ENCODE measurements at places on chromosomes 12 and 14.
A peak's percentile ranks its signal among the peaks of the same experiment; 100 is the strongest.

GRCh38 chr12:6469609-6470374, 685 bp downstream of the VAMP1 start:
- DNase-seq, result no peak

GRCh38 chr12:93089805-93090569, 160.9 kb upstream of the EEA1 start:
- DNase-seq, result no peak

DNA sequence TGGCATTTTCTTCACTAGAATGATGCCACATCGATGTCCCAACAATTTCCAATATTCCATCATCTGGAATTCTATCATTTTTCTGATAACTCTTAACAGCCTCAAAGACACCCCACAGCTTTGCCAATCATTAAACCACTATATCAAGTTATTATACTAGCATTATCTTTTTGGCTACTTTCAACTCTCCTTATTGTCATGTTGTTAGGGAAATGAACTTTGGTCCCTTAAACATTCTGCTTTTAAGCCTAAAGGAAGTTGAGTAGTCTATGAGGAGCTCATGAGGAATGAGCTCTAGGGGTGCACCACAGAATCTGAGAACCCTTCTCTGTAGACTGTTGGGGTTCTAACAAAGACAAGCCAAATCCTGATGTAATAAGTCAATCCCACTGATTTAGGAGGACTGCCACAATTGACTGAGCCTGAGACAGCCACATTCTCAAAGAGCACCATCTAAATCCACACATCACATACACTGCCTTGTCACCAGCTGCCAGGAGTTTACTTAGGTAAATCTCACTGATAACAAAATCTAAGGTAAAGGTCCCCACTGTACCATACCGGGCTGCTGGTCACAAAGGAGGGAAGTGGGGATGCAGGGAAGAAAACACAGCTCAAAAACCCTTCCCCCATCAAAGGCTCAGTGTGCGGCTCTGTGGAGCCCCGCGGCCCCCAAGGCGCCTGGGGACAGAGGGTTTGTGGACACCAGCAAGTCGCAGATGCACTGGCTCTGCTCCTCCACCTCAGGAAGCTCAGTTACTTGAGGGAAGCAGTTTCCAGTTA, 58.2 kb downstream of the SETD3 start:
- no peak for DNase-seq

DNA sequence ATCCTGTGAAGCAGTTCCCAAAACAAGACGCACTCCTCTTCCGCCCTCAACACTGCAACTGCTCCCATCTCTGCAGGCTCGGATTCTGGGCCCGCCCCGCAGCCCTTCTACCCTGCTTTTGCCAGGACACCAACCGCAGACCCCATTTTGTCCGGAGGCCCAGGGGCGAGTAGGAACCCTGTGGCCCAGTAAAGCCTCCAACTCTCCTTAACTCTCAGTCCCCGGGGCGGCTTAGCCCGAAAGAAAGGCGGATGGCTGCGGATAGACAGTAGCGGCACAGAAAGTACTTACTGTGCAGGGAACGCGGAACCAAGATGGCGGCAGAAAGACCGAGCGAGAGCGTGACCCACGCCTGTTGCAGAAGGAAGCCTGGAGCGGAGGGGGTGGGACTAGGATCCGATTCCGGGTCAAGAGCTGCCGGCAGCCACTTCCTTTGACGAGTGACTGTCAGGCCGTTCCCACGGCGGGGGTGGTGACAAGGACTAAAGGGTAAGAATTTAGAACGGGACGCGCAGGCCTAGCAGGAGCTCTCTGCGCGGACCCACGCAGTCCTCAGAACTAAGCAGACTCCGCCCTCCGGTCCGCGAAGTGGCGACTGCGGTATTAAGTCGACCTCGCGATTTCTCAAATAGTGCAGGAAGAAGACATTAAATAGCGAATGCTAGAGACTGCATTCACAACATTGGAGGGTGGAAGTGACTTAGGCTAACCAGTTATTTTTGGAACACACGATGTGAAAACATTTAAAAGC, at the start of gene NACA:
Gene NACA, minus strand, starts transcription at position 328 of the 751 bp plus-strand sequence. CDS start 778 bp downstream, outside the sequence.
- peak; percentile 96 for DNase-seq

GRCh38 chr14:22594156-22594716, 3.9 kb upstream of the ABHD4 start:
- DNase-seq, result no peak

- DNase-seq, result peak; percentile 12
Measured at GRCh38 chr12:130747867-130748740, 32.0 kb upstream of the RIMBP2 start.

GRCh38 chr14:22255017-22255950, 333.7 kb downstream of the DAD1 start:
- DNase-seq, result no peak

- DNase-seq, result no peak
Measured at GRCh38 chr12:7751394-7751793, 4.2 kb upstream of the CLEC4C start.

DNA sequence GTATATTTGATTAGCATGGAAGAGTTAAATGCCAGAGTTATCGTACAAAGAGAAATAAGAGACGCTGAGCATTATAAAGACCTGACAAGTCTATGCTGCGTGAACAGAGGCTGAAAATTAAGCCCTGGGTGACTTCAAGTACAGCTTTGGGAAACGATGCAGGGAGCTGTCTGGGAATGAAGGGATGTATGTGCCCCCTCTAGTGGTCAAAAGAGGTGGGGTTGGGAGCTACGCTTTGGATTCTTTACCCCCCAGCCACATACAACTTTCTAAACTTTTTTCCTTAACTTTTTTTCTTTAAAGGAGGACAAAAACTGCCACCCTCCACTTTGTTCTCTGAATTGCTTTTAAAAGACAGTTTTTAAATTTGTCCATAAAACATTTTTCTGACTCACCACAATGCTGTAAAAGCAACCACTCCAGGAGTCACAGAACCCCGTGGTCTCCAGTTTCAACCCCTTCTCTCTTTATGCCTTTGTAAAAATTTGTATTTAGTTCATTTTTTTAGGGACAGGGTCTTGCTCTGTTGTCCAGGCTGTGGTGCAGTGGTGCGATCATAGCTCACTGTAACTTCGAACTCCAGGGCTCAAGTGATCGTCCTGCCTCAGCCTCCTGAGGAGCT, 59.4 kb downstream of the ZNF664 start:
- no peak for DNase-seq

DNA sequence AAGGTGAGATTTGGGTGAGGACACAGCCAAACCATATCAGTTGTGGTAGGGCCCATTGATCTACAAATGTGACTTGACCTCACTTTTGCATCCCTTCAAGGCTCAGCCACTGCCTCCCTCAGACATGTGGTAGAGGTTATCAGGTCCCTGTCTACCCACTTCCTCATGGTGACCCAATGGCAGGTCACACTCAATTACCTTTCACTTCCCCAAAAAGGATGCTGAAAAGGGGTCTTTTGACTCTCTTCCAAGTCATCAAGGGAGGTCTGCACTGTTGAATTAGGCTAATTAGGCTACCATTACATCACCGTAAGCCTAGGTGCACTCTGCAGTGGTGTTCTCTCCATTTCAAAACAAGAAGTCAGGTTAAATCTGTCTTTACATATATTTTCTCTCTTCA, 22.6 kb upstream of the DRAM1 start:
- no peak for DNase-seq
